ENCODE measurements at places on chromosomes 11 and 22. TPM values are rescaled to one million over a fixed set of nuclear protein-coding genes. Genes with fewer than 3 reads are reported as not detected.
A peak's percentile ranks its signal among the peaks of the same experiment; 100 is the strongest.

- no peaks in the 10 kb centered on the region for H3K4me1 ChIP-seq
- H3K4me3 ChIP-seq, result no peak overlapping the region
- H3K27me3 ChIP-seq, result no peaks in the 10 kb centered on the region
- no peak for DNase-seq
- H3K27ac ChIP-seq, result no peak overlapping the region
These were observed 61.6 kb downstream of the METTL15 start for GRCh38 chr11:28169816-28170215.

- H3K27me3 ChIP-seq, result no peaks in the 10 kb centered on the region
- H3K36me3 ChIP-seq, result no peaks in the 10 kb centered on the region
- no peak overlapping the region for H3K27ac ChIP-seq
- H3K4me3 ChIP-seq, result no peak overlapping the region
These were observed 379.8 kb downstream of the SOX6 start for GRCh38 chr11:15976433-15977045.

The RASL10A gene
- 0.49 TPM for polyA plus RNA-seq

The CHEK2 gene
- polyA plus RNA-seq, result 5.9 TPM

DNA sequence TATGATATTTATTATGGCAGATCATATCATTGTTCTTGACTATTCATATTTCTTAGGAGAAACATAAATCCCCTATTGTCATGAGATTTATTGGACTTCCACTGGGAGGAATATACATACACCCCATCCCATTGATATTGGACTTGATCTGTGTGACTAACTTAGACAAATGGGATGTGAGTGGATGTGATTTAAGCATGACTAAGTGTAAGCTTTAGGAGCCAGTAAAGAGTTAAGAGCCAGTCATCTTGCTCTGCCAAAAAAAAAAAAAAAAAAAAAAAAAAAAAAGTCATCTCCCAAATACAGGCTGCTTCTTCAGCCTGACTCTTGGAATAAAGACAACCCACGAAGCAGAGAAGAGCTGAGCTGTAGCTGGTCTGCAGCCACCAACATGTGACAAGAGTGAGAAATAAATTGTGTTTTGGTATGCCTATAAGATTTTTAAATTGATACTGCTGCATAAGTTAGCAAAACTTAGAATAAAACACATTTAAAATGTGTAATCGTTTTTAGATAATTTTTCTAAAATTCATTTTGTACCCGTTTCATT is 595.0 kb upstream of the LRRC4C start:
- no peak overlapping the region for H3K27ac ChIP-seq
- no peak overlapping the region for H3K4me3 ChIP-seq
- no peaks in the 10 kb centered on the region for H3K4me1 ChIP-seq
- DNase-seq, result no peak

The SCGB1D2 gene
- polyA plus RNA-seq, result not detected

The RBMXL2 gene
- polyA plus RNA-seq, result not detected

The PHETA2 gene
- 16.6 TPM for polyA plus RNA-seq

DNA sequence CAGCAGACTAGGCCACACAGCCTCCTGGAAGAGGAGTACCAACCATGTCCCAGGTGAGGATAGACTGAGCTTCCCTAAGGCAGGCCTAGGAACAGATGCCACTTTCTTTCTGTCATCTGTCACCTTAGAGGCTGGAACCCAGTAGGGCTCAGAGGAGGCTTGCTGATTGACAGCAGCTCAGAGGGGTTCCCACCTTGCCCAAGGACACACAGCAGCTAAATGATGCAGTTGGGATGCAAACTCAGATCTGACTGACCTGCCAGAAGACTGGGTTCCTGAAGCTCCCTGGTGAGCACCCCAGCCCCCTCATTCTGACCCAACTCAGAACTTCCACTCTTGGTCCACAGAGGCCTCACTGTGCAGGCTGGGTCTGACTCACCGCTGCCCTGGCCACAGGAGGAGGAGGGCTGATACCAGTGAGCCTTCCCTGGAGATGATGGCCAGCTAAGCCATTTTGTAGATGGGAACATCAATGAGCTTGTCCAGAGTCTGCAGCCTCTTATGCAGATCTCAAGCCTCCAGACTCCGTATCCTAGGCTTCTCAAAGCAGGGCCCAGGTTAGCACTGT is 14.0 kb downstream of the CAPN5 start:
- H3K4me1 ChIP-seq, result no peaks in the 10 kb centered on the region
- DNase-seq, result no peak

The MTNR1B gene
- polyA plus RNA-seq, result not detected

- DNase-seq, result peak; percentile 32
- H3K4me3 ChIP-seq, result no peak overlapping the region
- no peaks in the 10 kb centered on the region for H3K27me3 ChIP-seq
- H3K27ac ChIP-seq, result no peak overlapping the region
- no peaks in the 10 kb centered on the region for H3K4me1 ChIP-seq
- no peaks in the 10 kb centered on the region for H3K36me3 ChIP-seq
These were observed 18.2 kb downstream of the TTLL8 start for GRCh38 chr22:50039669-50040443.

DNA sequence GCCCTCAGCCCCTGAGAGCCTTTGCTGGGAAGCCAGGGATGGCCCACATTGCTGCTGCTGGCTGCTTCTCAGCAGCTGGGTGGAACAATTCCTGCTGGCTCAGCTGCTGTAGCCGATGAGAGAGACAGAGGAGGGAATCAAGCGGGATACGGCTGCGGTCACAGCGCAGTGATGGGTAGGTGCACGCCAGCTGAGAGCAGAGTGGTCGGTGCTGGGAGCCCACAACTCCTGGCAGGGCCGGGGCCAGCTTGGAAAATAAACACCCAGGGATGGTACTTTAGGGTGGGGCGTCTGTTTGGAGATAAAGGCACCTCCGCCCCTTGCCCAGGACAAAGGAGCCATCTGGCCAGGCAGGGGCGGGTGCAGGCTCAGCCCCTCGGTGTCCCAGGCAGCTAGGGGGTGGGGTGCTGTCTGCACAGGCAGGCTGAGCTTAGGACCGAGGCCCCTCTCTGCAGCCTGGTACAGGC is 480.5 kb downstream of the MIAT start:
- no peaks in the 10 kb centered on the region for H3K27me3 ChIP-seq
- no peaks in the 10 kb centered on the region for H3K4me1 ChIP-seq
- H3K27ac ChIP-seq, result no peak overlapping the region
- H3K4me3 ChIP-seq, result no peak overlapping the region
- DNase-seq, result no peak
- H3K36me3 ChIP-seq, result no peaks in the 10 kb centered on the region

DNA sequence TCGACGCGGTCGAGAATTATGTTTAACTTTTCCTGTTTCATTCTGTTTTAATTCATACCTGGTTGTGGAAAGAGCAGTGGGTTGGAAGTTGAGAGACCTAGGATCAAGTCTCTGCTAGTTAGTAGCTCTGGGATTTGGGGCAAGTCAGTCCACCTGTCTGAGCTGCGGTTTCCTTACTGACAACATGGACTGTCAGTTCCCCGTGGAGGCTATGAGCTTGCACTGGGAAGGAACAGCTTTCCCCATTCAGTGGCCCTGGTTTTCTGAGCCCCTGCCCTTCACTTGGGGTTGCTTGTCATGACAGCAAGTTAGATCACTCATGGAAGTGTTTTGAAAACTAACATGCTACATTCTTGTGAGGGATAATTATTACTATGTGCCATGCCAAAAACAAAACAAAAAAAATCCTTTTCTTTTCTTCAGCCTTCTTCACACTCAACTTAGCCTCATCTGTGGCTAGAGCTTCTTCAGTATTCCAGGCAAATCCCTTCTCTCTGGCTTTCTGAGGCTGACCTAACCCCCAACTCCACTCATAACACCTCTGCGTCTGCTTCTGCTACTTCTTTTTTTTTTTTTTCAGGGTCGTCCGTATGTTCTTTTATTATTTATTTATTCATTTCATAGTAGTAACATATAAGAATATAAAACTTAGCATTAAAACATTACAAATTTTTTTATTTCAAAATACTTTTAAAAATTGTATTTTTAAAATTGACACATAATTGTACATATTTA is 43.0 kb upstream of the ZBED5 start:
- no peak overlapping the region for H3K4me3 ChIP-seq
- no peaks in the 10 kb centered on the region for H3K36me3 ChIP-seq
- H3K27me3 ChIP-seq, result no peaks in the 10 kb centered on the region
- DNase-seq, result no peak
- peak overlapping the region; percentile 99 for H3K27ac ChIP-seq
- no peaks in the 10 kb centered on the region for H3K4me1 ChIP-seq

DNA sequence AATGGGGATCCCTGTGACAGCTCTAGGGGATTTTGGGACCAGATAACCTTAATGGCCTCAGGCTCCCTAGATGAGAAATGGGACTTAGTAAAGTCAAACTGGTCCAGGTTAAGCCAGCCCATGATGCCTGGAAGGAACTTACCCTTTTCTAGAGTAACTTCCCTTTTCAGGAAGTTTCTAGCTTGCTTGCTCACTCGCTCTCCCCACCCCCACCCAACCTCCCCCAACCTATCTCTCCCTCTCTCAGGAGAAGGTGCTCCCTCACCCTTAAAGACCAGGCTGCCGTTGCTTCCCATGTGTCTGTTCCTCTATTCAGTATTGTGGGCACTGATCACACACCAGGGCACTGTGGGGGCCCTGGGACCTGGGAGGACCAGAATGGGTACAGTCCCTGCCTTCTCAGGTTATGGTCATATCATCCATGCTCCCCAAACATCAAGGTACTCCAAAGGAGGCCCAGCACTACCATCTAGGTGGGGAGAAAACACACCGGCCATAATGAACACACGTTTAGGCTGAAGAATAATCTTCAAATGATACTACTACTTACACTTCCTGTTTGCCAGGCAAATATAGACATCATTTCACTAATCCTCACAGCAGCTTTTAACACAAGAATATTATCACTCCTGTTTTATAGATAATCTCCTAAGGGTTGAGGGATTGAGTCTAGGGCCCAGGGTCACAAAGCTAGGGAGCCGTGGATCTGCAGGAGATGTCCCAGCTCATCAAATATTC is 18.2 kb downstream of the KCNQ1OT1 start:
- no peak overlapping the region for H3K27ac ChIP-seq
- H3K4me1 ChIP-seq, result no peaks in the 10 kb centered on the region
- H3K4me3 ChIP-seq, result no peak overlapping the region
- no peaks in the 10 kb centered on the region for H3K27me3 ChIP-seq
- no peaks in the 10 kb centered on the region for H3K36me3 ChIP-seq

DNA sequence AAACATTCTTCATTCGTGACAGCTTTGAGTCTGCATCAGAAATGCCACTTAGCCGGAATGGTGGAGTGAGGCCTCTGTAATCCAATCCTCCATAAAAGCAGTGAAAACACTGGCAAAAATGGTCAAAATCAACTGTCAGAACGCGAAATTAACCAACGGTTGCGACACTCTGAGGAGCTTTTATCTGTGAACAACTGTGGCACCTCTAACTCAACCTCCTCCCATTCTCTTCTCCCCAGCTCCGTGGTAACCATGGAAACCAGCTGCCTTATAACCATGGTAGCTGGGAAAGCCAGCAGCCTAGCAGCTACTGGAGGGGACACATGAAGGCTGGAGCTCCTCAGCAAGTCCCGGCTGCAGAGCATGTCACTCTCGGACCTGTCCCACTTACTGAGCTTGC is 20.3 kb downstream of the AP2A2 start:
- H3K27me3 ChIP-seq, result no peaks in the 10 kb centered on the region
- H3K4me3 ChIP-seq, result no peak overlapping the region
- no peak overlapping the region for H3K27ac ChIP-seq
- no peak for DNase-seq

GRCh38 chr11:116193321-116194131 is 579.3 kb downstream of the BUD13 start:
- no peak overlapping the region for H3K27ac ChIP-seq
- no peaks in the 10 kb centered on the region for H3K4me1 ChIP-seq
- no peak overlapping the region for H3K4me3 ChIP-seq
- H3K27me3 ChIP-seq, result no peaks in the 10 kb centered on the region
- no peak for DNase-seq
- no peaks in the 10 kb centered on the region for H3K36me3 ChIP-seq

DNA sequence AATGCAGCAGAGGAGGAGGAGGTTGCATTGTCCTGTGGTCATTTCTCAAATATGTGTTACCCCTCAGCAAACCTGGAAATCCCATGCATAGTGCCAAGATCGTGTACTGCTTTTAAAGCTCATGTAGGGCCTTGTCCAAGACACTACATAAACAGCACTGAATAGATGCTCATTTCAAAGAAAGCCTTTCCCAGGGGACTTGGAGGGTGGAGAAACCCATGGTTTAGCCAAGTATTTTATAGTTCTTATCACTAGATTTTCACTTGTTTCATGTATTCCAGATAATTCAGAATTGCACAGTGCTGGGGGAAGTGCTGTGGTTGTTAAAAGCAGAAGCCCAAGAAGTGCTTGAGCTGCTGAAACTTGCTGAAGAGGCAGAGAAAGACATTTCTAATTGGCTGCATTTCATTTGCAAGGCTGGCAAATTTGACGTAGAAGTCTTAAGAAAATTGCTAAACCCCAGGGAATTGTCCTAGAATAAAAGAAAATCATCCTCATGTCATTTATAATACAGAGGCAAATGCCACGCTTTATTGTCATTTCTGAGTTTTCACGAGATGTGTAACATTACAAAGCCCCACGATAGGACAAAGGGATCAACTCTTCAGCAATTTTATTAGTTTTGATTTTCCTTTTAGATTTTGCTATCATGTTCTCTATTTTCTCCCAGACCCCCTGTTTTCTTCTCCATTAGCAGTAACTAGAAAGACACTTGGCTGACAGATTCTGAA is 20.1 kb downstream of the CSRP3 start:
- H3K4me3 ChIP-seq, result no peak overlapping the region
- no peaks in the 10 kb centered on the region for H3K4me1 ChIP-seq
- no peaks in the 10 kb centered on the region for H3K27me3 ChIP-seq

GRCh38 chr11:120028897-120029258 is 109.0 kb downstream of the TRIM29 start:
- no peaks in the 10 kb centered on the region for H3K36me3 ChIP-seq
- no peaks in the 10 kb centered on the region for H3K4me1 ChIP-seq
- H3K4me3 ChIP-seq, result no peak overlapping the region
- no peaks in the 10 kb centered on the region for H3K27me3 ChIP-seq
- no peak overlapping the region for H3K27ac ChIP-seq

GRCh38 chr22:38911434-38911833 is 39.4 kb upstream of the CBX6 start:
- H3K27me3 ChIP-seq, result no peaks in the 10 kb centered on the region
- DNase-seq, result no peak
- no peaks in the 10 kb centered on the region for H3K4me1 ChIP-seq
- no peaks in the 10 kb centered on the region for H3K36me3 ChIP-seq

DNA sequence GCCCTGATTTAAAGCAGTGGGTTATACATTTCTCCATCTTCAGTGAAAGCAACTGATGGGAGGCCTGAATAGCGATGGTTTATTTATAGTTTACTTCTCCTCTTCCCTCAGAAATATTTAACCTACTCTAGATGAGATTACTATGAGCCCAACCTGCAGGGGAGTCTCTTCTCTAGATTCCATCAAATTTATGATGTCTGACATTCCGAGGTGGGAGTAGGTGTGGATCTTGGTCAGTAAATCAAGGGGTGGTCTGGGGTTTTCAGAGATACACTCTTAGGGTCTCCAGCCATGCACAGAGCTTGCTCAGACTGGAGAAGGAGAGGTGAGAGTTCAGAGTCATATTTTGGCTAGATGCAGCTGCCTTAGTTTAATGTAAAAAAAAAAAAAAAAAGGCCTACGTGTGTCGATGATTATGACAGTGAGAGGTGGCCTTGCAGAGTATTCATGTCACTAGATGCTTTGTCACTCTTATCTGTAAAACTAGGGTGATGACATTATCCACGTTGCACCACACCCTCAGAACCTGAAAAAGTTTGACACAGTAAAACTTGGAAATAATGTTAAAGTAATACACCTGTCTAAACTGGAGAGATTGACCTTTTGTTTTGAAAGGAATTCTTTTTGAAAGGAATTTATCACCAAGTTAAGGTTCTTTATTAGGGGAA is 81.2 kb downstream of the EXT2 start:
- H3K27ac ChIP-seq, result no peak overlapping the region
- H3K36me3 ChIP-seq, result no peaks in the 10 kb centered on the region

The SYT12 gene
- polyA plus RNA-seq, result 3.8 TPM

The TYMP gene
- 47.1 TPM for polyA plus RNA-seq

The CFAP300 gene
- polyA plus RNA-seq, result 2.3 TPM

The MYEOV gene
- polyA plus RNA-seq, result not detected

Measured in aorta (tissue), 5 donors.